ENCODE measurements at places on chromosomes 2 and 18.

- DNase-seq: no peak
These were observed 18.0 kb downstream of the FBXO41 start for GRCh38 chr2:73266061-73266901.

DNA sequence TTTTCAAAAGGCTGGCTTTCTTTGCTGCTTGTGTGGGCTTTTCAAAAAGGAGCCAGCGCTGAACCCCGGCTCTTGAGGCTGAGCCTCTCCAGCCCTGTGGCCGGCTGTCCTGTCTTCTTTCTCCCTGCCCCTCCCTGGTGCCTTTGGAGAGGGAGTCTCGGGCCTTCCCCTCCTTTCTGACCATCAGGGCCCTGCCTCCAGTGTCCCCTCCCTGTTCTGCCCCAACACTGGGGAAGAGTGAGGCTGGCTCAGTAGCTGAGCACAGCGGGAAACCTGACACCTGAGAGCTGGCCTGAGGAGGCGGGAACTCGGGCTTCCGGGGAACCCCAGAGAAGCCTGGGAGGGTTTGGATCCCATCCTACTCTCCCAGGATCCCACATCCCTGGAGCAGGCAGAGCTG is 232.1 kb downstream of the LOXHD1 start:
- no peak for DNase-seq

- no peak for DNase-seq
These were observed 72.2 kb downstream of the CAB39 start for GRCh38 chr2:230784795-230785194.

- DNase-seq: no peak
These were observed 41.8 kb downstream of the SP100 start for GRCh38 chr2:230457793-230458192.

GRCh38 chr2:129903586-129904425 is 75.7 kb upstream of the RAB6C start:
- DNase-seq: no peak

DNA sequence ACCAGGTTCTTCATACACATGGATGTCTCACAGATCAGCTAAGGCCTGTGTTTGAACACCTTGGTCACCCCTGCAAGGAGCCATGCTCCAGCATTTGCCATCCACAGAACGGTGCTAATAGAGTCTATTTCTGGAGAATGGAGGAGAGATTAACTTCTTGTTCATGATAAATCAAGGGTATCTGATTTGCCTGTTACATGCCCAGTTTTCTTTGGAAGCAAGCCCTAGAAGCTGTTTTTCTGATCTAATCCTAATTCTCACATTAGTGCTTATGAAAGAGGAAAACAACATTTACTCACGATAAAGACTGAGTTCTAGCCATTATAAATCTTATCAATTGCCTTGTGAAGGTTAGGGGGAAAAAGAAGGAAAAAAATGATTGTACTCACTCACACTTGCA is 119.6 kb upstream of the DTNA start:
- DNase-seq: no peak

DNA sequence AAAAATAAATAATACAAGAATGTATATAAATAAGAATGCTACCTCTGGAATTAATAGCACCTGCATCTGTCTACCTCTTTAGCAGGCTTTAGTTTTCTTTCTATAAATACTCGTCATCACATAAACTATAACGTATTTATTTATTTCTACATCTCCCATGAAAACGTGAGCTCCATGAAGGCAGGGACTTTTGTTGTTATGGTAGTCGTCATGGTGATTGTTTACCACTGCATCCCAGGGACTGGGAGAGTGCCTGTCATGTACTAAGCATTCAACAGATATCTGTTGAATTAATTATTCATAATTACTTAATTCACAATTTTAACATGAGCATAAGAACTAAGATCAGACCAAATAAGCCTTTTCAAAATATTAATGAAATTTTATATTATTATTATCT is 386.6 kb downstream of the NRXN1 start:
- DNase-seq: no peak

- DNase-seq: no peak
These were observed 34.9 kb downstream of the SULT1C2 start for GRCh38 chr2:108323619-108324018.

DNA sequence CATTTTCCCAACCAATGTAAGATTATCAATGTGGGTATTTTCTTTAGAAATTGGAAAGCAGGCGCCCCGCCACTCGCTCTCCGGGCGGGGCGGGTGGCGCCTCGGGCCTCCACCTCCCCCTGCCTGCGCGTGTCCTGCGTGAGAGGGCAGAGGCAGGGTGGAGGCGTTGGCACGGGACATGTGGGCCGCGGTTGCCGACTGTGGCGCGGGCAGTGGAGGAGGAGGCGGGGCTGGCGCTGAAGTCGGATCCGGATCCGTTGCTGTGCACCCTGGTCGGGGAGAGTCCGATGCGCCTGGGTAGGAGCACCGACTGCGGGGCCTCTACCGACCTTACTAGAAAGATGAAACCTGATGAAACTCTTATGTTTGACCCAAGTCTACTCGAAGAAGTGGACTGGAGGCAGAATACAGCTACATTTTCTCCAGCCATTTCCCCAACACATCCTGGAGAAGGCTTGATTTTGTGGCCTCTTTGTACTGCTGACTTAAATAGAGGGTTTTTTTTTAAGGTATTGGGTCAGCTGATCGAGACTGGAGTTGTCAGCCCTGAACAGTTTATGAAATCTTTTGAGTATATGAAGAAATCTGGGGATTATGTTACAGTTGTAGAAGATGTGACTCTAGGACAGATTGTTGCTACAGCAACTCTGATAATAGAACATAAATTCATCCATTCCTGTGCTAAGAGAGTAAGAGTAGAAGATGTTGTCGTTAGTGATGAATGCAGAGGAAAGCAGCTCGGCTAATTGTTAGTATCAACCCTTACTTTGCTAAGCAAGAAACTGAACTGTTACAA is 37.9 kb downstream of the PMS1 start:
- no peak for DNase-seq

GRCh38 chr2:173524256-173524955 is 169.7 kb downstream of the CDCA7 start:
- DNase-seq: no peak

GRCh38 chr2:44833171-44834069 is 108.1 kb upstream of the SIX3 start:
- DNase-seq: no peak

DNA sequence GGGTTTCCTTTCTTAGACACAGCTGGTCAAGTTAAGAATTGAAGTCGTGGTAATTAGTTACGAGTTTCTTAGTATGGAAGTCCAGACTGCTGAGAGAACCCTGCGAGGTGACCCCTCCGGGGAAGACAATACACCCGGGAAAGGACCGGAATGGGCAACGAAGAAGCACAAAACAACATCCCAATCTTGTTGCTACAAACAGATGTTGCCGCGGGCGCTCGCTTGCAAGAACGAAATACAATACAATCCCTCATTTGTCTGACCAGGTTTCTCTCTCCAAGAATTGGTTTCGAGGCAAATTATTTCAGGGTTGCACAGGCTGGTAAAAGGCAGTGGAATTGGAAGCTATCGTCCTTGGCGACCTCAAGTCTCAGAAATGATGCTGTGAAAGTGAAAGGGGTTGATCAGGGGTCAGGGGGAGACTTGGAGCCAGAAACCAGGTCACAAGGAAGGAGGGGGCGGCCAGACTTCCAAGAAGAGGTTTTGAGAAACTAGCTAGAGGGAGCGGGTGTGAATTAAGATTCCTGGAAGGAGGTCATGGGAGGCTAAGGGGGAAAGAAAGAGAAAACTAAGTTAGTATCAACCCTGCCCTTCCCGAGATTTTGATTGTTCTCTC is 401.9 kb downstream of the HRH4 start:
- DNase-seq: no peak

- DNase-seq: no peak
These were observed 78.8 kb upstream of the LCLAT1 start for GRCh38 chr2:30368258-30368657.

DNA sequence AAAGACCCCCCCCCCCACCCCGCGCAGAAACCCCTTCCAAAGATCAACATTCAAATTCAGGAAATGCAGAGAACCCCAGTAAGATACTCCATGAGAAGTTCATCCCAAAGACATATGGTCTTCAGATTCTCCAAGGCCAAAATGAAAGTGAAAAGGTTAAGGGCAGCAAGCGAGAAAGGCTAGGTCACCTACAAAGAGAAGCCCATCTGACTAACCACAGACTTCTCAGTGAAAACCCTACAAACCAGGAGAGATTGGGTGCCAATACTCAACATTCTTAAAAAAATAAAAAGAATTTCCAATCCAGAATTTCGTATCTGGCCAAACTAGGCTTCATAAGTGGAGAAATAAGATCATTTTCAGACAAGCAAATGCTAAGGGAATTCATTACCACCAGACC is 175.2 kb downstream of the RND3 start:
- DNase-seq: no peak

DNA sequence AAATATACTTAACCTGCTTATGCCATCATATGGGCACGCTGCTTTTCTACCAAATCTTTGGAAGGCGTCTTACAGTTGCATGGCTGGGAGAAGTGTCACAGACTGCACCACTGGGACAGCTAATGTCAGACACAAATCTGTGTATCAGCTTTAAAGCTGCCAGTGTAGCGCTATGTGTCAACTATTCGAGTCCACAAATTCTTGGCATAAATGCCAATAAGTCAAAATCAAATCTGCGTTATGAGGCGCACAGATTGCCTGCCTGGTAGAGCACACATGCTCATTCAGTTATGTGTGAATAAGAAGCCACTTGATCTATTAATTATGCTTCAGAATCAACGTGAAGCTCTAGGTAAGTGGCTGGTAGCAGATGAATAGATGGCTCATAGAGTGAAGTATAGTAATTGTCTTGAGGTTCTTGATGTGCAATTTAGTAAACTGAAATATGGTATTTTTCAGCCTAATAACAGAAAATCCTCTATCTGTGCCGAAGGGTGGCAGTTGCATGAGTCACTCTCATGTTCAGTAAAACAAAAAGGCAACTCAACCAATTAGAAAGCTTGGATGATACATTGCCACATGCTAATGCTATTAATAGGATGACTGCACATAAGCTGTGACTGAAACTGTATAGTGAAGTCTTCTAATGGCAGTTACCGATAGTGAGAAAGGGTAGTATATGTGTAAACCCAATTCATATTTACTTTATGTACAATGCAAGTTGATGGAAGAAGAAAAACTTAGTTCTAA is 52.0 kb downstream of the DCC start:
- no peak for DNase-seq

DNA sequence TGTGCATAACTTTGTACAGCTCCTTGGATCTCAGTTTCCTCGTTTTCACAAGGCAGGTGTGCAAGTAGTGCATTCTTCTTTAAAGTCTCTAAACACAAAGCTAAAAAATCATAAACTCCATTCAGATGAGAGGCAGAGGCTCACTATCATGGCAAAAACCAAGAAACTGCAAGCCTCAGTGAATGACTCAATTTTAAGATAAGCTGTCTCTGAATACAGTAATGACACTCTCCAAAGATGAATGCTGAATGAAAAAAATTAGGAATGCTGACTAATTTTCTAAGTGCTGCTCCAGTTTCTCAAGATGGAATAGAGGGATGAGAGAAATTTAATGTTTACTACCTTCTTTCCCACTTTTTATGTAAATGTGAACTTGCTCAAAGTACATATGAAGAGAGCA is 17.2 kb downstream of the B4GALT6 start:
- DNase-seq: no peak

DNA sequence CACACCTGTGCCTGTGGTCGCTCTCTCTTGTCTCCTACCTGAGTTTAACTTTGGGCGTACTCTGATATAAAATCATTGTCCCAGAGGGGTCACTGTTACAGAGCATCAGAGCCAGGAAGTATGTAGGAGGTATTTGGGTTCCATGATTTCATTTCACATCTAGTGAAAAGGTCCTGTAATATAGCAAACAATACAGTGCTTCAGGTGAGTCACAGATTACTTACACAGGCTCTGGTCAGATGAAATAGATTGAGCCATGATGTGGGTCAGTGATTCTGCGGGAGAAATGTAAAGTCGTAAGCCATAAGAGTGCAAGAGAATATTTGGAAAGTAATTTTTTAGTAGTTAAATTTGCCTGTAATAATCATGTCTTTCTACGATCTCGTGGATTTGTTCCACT is 70.2 kb downstream of the SOCS6 start:
- no peak for DNase-seq

DNA sequence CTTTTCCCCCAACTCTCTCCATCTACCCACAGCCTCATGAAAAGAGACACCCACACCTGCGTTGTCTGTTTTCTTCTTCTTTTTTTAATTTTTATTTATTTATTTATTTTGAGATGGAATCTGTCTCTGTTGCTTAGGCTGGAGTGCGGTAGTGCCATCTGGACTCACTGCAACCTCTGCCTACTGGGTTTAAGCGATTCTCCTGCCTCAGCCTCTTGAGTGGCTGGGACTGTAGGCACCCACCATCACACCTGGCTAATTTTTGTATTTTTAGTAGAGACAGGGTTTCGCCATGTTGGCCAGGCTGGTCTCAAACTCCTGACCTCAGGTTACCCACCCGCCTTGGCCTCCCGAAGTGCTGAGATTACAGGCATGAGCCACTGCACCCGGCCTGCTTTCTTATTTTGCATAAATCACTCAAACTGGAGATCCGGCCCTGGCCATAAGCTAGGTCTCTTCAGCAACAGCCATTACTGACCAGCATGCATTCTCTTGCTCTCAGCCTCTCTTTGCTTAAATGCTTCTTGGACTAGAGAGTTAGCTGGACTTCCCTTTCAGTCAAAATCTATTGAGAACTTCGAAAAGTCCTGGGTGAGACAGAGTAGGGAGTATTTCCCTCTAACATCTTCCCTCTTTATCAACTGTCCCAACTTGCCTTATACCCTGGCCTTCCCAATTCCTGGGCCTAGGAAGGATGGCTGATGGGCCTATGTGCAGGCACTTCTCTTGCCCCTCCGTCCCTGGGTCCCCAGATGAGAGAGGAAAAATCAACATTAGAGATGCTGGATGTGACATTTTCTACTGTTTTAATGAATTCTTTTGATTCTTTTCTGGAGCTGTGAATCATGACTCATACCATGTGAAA is 27.3 kb downstream of the MYCN start:
- DNase-seq: no peak

- DNase-seq: no peak
These were observed 42.6 kb downstream of the GBX2 start for GRCh38 chr2:236125541-236125940.

DNA sequence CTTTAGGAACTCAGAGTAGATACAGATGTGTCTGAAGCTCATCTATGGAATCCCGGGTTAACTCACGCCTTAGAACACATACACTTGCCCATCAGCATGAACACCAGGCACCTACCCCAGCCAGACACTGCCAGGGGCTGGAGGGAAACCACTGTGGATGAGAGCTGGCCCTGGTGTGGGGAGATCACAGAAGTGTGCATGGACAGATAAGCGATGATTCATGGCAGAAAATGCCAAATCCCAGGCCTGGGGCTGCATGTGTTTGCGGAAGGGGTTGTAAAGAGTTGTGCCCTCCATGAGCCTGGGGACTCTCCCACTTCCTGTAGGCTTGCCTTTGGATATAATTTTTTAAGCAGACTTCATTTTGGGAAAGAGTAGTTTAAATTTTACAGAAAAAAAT is 193.4 kb downstream of the FHOD3 start:
- no peak for DNase-seq

GRCh38 chr2:70978341-70979179 is at the start of gene ANKRD53:
Gene ANKRD53 (plus strand): TSS chr2:70978630. CDS start chr2:70978646, 16 bp downstream.
- no peak for DNase-seq

Measured in activated T-helper 1 cell treated with anti-CD3 and anti-CD28 coated beads, Interleukin-2, amount 50 U/mL, for 16 hours (primary cell).